Activated CD4-positive, CD25-positive, alpha-beta regulatory T cell (primary cell): ENCODE measurements at places on chromosomes 12 and 14.

GRCh38 chr12:64087761-64088160, 134.3 kb downstream of the KICS2 start:
- no peak for DNase-seq

GRCh38 chr12:9135903-9136310, 20.2 kb upstream of the A2M start:
- DNase-seq: no peak

- DNase-seq: no peak
Observed at GRCh38 chr14:39175445-39176262, 600 bp downstream of the PNN start.

GRCh38 chr12:61563665-61564450, 696.3 kb upstream of the USP15 start:
- no peak for DNase-seq
